IMR-90 (cell line): ENCODE measurements at places on chromosomes 3 and 15. TPM values are rescaled to one million over a fixed set of nuclear protein-coding genes. Genes with fewer than 3 reads are reported as not detected.

The CDHR4 gene
- not detected in 2 replicates for total RNA-seq

The SLC6A1 gene
- not detected in 2 replicates for total RNA-seq

The OSTN gene
- 0.28 TPM in 1 of 2 replicates, not detected in the other for total RNA-seq

DNA sequence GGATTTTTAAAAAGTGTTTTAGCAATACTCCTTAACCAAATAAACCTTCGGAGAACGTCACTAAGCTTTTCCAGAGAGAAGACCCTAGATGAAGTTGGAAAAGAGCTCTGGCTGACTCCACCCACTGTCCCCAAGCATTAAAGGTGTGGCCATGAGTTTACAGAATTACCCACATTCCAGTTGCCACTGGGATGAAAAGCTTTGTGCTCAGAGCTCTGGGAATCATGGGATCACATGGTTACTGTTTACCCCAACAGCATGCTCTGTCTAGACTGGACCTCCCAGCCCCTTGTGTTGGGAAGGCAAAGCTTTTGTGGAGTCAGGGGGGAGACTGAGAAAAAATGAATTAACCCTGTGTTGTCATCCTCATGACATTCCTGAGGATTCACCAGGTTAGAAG lies 55.3 kb downstream of the CCK start:
- H3K4me3 ChIP-seq: no peak overlapping the region
- no peak for DNase-seq
- H3K27ac ChIP-seq: no peak overlapping the region
- H3K27me3 ChIP-seq: no peaks in the 10 kb centered on the region
- H3K4me1 ChIP-seq: no peaks in the 10 kb centered on the region

DNA sequence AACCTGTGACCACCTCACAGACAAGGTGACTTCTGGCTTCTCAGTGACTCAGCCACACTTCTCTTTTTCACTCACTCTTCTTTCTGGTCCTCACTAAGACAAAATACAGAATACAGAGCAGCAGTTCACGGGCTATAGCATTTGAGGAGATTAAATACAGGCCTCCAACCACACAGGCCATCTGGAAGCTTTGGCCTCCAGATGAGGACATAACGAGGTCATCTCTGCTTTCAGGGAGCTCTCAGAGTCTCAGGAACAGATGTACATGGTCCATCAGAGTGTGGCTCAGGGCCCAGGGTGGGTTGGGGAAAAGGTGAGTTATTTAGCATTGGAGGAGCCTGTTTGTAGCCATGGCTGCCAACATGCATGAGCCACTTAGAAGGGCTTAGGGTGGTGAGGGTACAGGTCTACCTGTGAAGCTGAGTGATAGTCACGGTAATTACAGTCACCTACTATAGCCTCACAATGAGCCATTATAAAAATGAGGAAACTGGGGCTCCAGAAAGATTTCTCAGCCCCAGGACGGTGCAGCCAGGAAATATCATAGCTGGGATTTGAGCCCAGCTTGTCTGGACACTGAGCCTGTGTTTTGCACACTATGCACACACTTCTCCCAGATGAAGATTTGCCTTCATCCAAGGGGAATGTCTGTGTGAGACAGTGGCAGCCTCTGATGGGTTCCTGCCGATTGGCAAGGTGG lies 159.8 kb upstream of the CTDSPL start:
- DNase-seq: no peak
- H3K4me1 ChIP-seq: no peaks in the 10 kb centered on the region
- no peak overlapping the region for H3K4me3 ChIP-seq
- H3K27me3 ChIP-seq: peaks cover 7% of the 10 kb centered on the region; the same call in 1 of the 2 replicates
- H3K36me3 ChIP-seq: no peaks in the 10 kb centered on the region

GRCh38 chr3:53888232-53888631 lies 3.4 kb downstream of the SELENOK start:
- peaks cover 2% of the 10 kb centered on the region; the same call in 1 of the 2 replicates for H3K4me1 ChIP-seq
- no peak overlapping the region for H3K27ac ChIP-seq
- H3K27me3 ChIP-seq: no peaks in the 10 kb centered on the region
- no peak overlapping the region for H3K4me3 ChIP-seq

- peak; percentile 72 for DNase-seq
- peaks cover 2% of the 10 kb centered on the region; the same call in 1 of the 2 replicates for H3K4me1 ChIP-seq
- no peak overlapping the region for H3K4me3 ChIP-seq
- H3K27ac ChIP-seq: no peak overlapping the region
- H3K36me3 ChIP-seq: no peaks in the 10 kb centered on the region
- no peaks in the 10 kb centered on the region for H3K27me3 ChIP-seq
Observed at GRCh38 chr3:114709102-114709501, 415.3 kb downstream of the TIGIT start.

DNA sequence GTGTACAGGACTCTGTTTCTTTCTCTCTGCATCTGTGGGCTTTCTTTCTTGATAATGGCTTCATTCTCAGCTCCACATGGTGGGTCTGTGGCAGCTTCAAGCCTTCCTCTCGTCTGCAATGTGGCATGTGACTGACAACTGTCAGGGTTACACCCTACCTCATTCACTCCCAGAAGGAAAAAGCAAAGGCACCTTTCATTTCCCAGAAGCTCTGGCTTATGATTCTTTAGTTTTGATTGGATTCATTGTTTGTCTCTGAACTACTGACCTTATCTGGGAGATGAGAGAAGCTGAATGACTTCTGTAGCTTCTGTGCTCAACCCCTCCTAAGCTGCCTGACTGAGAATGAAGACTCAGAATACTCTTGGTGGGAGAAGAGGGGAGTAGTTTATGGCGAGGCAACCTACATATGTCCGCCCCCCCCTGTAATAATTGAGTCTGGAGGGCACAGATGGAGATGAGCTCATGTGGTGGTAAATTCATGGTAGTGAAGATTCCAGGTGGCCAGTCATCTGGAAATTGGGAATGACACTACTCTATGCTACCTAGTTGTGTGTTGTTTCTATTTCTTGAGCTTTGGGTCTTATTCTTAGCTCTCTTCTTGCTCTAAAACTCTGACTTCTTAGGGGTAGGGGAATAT lies 38.4 kb downstream of the KCNAB1 start:
- H3K27me3 ChIP-seq: peaks cover 4% of the 10 kb centered on the region
- no peaks in the 10 kb centered on the region for H3K4me1 ChIP-seq

DNA sequence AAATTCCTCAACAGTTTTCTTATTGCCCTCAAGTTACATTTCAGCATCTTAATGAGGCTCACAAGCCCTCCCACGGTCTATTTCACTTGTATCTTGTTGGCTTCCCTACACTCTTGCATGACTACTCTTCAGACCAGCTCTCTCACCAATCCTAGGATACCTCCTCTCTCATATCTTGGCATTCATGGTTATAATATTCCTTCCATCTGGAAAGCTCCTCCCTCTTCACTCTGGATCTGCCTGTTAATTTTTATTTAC lies 8.5 kb upstream of the CCDC80 start:
- no peaks in the 10 kb centered on the region for H3K36me3 ChIP-seq
- 0 out of 2 replicates have a peak overlapping the region, but pooled peaks have one; percentile 1 for H3K27ac ChIP-seq
- no peaks in the 10 kb centered on the region for H3K27me3 ChIP-seq
- H3K4me1 ChIP-seq: peaks cover 23% of the 10 kb centered on the region
- peak; percentile 83 for DNase-seq
- H3K4me3 ChIP-seq: no peak overlapping the region

DNA sequence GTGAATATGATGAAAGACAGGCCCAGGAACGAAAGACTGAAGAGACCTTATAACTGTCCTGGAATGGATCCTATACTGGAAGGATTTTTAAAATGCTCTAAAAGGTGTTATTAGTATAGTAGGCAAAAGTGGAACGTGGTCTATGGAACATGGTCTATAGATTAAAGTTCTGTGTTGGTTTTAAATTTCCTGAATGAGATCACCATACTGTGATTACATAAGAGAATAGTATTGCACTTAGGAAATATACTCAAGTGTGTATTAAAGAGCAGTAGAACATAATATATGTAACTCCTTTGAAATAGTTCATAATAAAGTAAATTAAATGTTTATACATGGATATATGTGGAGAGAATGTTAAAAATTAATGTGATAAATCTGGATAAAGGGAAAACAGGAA lies 68.2 kb downstream of the SPRED1 start:
- H3K4me1 ChIP-seq: peaks cover 3% of the 10 kb centered on the region; the same call in 1 of the 2 replicates
- H3K27ac ChIP-seq: no peak overlapping the region
- no peaks in the 10 kb centered on the region for H3K27me3 ChIP-seq
- H3K4me3 ChIP-seq: no peak overlapping the region
- DNase-seq: peak; percentile 29

DNA sequence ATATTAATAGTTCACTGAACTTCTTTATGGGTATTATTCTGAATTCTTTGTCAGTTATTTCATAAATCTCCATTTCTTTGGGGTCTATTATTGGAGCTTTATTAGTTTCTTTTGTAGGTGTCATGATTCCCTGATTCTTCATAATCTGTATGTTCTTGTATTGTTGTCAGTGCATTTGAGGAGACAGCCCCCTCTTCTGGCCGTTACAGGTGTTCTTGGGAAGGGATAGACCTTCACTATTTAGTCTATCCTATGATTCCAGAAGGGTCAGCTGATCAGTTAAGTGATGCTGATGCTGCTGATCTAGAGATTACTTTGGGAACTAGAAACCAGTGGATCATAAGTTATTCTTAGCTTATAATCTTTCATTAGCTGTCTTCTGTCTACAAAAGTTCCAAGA lies 34.9 kb downstream of the TMEM39A start:
- no peaks in the 10 kb centered on the region for H3K4me1 ChIP-seq
- no peaks in the 10 kb centered on the region for H3K27me3 ChIP-seq
- no peak overlapping the region for H3K4me3 ChIP-seq

- no peak overlapping the region for H3K4me3 ChIP-seq
- no peaks in the 10 kb centered on the region for H3K4me1 ChIP-seq
- H3K36me3 ChIP-seq: no peaks in the 10 kb centered on the region
Observed at GRCh38 chr3:167078070-167078622, 302.0 kb downstream of the ZBBX start.

- no peak overlapping the region for H3K27ac ChIP-seq
- H3K4me3 ChIP-seq: no peak overlapping the region
- peaks cover 2% of the 10 kb centered on the region for H3K27me3 ChIP-seq
- no peak for DNase-seq
Observed at GRCh38 chr15:82942691-82943090, 9.8 kb downstream of the HOMER2 start.

DNA sequence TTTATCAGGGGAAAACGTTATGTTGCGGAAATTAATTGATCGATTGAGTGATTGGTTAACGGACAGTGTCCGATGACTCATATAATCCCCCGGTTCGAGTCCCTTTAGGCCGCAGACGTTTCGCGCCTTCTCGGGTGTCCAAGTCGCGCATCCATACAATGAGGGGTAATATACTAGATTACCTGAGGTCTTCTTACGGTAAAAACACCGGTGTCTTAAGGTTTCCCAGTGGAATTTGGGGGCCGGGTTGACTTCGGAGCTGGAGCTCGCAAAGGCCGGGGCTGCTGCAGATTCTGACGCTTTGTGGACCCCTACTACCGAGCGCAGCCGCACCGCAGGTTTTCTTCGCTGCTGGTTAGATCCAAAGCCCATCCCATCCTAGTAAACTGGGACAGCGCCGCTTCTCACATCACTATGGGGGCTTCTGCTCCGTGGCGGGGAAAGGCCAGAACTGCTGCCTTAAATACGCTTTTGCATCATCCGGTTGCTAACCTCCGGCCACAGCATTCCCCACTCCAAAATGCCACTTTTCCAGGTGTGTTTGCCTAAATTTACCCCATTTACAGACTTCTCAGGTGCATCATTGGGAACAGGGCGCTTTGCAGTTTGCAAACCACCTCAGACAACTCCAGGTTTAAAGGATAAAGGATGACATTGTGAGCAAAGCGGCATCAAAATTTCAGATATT lies 858 bp upstream of the SACM1L start:
- H3K27ac ChIP-seq: no peak overlapping the region; the same call in 1 of the 2 replicates
- peak; percentile 33 for DNase-seq
- no peaks in the 10 kb centered on the region for H3K27me3 ChIP-seq

DNA sequence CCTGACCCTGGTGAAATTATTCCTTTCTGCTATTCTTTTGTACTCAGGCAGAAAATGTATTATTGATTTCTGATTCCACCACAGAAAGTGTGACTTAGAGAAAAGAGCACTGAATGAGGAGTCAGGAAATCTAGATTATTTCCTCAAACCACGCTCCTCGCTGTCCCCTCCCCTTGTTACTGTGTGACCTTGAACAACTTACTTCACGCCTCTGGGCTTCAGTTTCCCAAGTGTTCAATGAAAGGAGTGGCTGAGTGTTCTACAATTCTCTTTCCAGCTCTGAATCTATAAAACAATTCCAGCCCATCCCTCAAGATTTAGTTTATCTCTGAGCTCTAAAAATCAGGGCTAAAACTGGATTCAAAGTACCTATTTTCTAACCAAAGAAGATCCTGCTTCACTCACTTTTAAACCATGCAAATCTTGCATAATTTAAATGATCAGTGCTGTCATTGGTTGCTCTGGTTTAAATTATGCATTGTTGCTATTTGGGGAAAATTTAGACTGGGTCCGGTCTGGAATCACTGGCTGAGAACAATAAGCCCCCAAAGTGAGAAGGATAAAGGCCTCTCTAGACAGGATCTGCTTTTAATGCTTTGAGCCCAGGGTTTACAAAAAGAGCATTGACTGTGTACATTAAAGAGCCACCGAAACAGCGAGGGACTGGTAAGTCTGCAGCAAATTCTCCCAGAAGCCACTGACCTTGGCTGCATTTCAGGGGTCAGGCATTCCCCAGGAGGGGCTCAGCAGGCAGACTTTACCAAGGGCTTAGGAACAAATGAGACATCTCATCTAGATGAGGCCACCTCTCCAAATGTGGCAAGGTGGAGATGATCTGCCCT lies 3.2 kb downstream of the TNIK start:
- H3K27ac ChIP-seq: no peak overlapping the region
- DNase-seq: no peak
- no peaks in the 10 kb centered on the region for H3K27me3 ChIP-seq
- no peaks in the 10 kb centered on the region for H3K36me3 ChIP-seq

DNA sequence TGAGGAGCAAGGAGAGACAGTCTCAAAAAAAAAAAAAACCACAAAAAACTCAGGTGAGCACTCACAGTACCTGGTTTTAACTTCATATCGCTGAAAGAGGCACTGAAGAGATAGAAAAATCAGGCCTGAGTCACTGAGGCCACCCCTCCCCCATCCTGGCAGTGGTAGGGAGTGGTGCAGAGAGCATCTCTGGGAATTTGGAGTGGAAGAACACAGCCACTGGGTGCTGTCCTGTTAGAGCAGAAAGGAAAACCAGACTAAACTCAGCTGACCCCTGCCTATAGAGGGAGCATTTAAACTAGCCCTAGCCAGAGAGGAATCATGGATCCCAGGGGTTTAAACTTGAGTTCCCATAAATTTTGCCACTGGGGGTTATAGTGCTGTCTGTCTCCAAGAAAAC lies 22.2 kb upstream of the DNAJC13 start:
- H3K4me1 ChIP-seq: no peaks in the 10 kb centered on the region
- no peak overlapping the region for H3K27ac ChIP-seq
- no peak overlapping the region for H3K4me3 ChIP-seq
- no peaks in the 10 kb centered on the region for H3K36me3 ChIP-seq
- no peaks in the 10 kb centered on the region for H3K27me3 ChIP-seq

DNA sequence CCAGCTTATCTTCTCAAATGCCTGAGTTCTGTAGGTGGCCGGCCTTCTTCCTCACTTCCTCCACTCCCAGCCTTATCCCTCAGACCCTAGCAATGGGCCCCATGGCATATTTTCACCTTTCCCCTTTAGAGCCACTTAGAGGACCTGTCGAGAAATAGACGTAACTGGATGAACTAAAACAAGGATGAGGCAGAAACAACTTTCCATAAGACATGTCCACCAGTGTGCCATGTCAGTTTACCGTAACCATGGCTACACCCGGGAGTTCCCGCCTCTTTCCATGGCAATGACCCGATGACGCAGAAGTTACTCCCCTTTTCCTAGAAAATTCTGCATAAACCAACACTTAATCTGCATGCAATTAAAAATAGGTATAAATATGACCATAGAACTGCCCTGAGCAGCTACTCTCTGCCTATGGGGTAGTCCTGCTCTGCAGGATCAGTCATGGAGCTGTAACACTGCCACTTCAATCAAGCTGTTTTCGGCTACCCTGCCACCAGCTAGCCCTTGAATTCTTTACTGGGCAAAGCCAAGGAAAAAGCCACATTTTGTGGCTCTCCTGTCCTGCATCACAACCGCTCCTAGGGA lies 55.1 kb upstream of the ZBTB38 start:
- H3K27me3 ChIP-seq: no peaks in the 10 kb centered on the region
- DNase-seq: no peak
- no peak overlapping the region for H3K4me3 ChIP-seq
- no peak overlapping the region; the same call in 1 of the 2 replicates for H3K27ac ChIP-seq
